Activated T-helper 1 cell treated with anti-CD3 and anti-CD28 coated beads, Interleukin-2, amount 50 U/mL, for 16 hours (primary cell): ENCODE measurements at places on chromosomes 12 and 14.
A peak's percentile ranks its signal among the peaks of the same experiment; 100 is the strongest.

- no peak for DNase-seq
These were observed 111.6 kb downstream of the HECTD4 start for GRCh38 chr12:112270673-112271072.

- no peak for DNase-seq
These were observed 155.7 kb upstream of the GSC start for GRCh38 chr14:94925416-94926173.

GRCh38 chr14:24312736-24313507, 1.6 kb downstream of the LTB4R start:
- DNase-seq = no peak

GRCh38 chr14:106518054-106518943, 991.9 kb downstream of the TMEM121 start:
- DNase-seq = peak; percentile 61

GRCh38 chr14:57462551-57462950, 31.1 kb downstream of the CCDC198 start:
- DNase-seq = no peak

- no peak for DNase-seq
These were observed 16.5 kb upstream of the OR10AD1 start for GRCh38 chr12:48219631-48220030.

- DNase-seq = no peak
These were observed 87.8 kb downstream of the DDX51 start for GRCh38 chr12:132056320-132056719.

DNA sequence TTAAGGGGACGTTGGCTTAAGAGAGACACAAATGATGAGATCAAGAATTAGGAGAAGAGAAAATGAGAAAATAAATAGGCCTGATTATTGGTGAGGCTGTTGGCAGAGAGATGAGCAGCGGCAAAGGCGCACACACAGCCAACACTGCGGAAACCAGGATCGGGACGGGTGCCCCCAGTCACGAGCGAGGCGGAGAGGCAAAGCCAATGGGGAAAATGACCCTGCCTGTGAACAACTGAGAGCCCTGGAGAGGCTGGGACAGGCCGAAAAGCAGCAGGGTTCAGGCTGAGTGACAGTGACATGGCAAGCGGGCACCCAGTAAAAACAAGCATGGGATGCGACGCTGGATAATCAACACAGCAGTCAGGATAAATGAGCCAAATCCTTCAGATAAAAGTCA, 21.0 kb downstream of the SLC15A4 start:
- no peak for DNase-seq

- no peak for DNase-seq
These were observed 18.5 kb upstream of the PCNX1 start for GRCh38 chr14:70888681-70889175.

- DNase-seq = no peak
These were observed 6.6 kb downstream of the TCL1A start for GRCh38 chr14:95707327-95707726.

- DNase-seq = no peak
These were observed 133.6 kb upstream of the NOS1 start for GRCh38 chr12:117494833-117495655.

GRCh38 chr12:105032703-105033357, 46.7 kb downstream of the NOPCHAP1 start:
- no peak for DNase-seq

- no peak for DNase-seq
These were observed 3.9 kb upstream of the MEG3 start for GRCh38 chr14:100822013-100822412.

DNA sequence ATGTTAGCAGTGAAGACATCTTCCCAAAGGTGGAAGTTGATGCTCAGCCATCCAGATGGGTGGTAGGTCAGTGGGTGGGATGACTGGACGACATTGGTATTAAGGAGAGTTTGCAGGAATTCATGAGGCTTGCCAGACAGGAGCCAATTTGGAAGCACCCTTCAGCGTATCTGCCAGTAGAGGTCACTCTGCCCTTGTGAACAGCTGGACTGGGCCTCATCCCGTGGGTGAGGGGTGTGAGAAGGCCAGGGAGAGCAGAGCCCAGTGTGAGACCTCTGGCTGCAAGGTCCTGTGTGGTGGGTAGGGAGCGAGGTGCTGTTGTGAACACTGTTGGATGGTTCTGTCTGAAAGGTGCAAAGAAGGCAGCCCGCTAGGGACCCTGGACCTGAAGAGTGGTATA, 37.7 kb downstream of the SLC5A8 start:
- no peak for DNase-seq

GRCh38 chr14:74829251-74829650, 46.7 kb downstream of the PROX2 start:
- no peak for DNase-seq

DNA sequence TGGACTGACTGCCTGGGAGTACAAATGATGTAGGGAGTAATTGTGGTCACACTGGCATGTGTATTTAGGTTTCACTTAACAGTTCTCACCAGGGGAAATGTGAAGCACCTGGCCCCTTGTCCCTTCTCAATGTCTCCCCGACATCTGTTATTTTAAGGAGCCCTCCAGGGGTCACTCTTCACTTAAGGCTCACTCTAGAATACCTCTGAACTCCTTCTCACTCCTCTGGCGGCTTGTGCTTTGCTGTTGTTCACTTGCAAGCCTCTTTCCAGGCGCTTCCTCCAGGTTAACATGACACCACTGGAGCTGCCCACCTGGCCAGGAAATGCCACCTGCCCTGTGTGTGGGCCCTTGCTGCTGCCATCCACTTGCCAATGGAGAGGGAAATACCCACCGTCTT, 56.5 kb upstream of the GZMB start:
- DNase-seq = no peak

DNA sequence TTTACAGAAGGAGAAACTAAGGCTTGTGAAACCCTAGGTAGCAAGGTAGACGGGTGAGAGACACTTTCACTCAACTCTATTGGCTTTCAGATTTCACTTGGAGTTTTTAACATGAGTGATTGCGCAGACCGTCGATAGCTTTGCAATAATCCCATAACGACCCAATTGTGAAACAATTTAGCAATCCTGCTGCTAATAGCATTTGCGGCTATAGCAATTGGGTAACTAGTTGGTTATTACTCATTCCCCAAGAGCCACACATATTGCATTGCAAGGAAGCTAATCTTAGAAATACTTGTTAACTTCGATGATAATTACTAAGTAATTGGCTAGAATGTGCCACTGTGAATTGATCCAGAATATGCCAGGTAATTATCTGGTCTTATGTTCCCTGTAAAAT, 159.9 kb upstream of the NOS1 start:
- no peak for DNase-seq

GRCh38 chr12:102970780-102971179, 13.3 kb downstream of the ASCL1 start:
- no peak for DNase-seq

GRCh38 chr12:123141615-123142517, 9.0 kb downstream of the PITPNM2 start:
- no peak for DNase-seq

- no peak for DNase-seq
These were observed 38.5 kb downstream of the GNPTAB start for GRCh38 chr12:101792046-101792931.

GRCh38 chr14:76377735-76378074, 1.8 kb downstream of the ESRRB start:
- no peak for DNase-seq

GRCh38 chr12:64450711-64451486, 1.0 kb upstream of the TBK1 start:
- no peak for DNase-seq

DNA sequence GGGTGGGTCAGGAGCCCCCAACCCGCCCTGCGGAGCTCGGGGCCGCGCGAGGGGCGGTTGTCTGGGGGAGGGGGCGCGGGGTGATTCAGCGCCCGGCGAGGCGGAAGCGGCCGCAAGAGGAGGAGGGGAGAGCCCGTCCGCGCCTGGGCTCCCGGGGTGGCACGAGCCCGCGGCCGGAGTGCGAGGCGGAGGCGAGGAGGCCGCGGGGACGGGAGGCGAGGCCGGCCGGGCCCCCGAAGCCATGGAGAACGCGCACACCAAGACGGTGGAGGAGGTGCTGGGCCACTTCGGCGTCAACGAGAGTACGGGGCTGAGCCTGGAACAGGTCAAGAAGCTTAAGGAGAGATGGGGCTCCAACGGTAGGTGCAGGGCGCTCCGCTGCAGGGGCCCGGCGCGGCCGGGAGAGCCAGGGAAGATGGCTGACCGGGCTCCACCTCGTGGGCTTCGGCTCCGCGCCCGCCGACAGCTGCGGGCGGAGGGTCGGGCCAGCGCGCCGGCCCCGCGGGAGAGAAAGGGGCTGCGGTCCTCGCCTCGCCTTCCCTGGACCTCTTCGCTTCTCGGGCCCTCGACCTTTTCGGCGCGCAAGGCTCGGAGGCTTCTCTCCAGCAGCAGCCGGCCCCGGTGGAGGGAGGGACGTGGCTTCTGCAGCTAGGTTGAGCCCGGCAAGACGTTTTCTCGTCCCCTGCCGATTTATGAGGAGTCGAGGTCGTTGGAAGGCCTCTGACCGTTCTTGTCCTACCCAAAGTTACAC, 677 bp downstream of the ATP2A2 start:
- DNase-seq = peak; percentile 39

- no peak for DNase-seq
These were observed 34.5 kb upstream of the VRK1 start for GRCh38 chr14:96762650-96763049.

GRCh38 chr14:55536204-55536708, 43.8 kb upstream of the KTN1 start:
- DNase-seq = no peak

DNA sequence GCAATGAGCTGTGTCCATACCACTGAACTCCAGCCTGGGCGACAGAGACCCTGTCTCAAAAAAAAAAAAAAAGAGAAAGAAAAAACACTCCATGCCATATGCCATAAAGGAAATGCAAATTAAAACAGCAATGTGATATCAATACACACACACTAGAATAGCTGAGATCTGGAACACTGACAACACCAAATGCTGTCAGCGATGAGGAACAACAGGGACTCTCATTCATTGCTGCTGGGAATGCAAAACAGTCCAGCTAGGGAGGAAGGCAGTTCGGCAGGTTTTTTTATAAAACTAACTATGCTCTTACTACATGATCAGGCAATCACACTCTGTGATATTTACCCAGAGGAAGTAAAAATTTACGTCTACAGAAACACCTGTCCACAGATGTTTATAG, 3.4 kb upstream of the ABCB9 start:
- no peak for DNase-seq

DNA sequence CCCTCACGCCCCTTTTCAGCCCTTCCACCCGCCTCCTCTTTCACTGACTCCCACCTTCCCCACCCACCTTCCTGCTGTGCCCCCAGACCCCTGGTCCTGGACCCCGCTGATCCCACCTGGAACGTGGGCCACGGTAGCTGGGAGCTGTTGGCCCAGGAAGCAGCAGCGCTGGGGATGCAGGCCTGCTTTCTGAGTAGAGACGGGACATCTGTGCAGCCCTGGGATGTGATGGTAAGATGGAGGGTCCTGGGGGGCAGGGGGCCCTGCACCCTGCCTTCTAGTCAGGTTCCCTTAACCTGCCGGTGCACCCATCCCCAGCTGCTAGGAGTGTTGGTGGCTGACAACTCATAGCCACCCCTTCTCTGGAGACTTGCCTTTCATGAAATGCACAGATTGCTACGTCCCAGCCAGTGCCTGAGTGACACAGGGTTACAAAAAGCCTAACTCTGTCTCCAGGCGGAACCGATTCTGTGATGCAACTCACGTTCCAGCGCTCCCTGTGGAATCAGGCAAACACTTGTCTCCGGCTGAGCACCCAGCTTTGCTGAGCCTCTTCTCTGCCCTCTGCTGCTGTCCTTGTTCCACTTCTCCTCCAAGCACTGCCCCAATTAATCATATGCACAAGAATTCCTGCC, 15.0 kb upstream of the OAS2 start:
- no peak for DNase-seq

DNA sequence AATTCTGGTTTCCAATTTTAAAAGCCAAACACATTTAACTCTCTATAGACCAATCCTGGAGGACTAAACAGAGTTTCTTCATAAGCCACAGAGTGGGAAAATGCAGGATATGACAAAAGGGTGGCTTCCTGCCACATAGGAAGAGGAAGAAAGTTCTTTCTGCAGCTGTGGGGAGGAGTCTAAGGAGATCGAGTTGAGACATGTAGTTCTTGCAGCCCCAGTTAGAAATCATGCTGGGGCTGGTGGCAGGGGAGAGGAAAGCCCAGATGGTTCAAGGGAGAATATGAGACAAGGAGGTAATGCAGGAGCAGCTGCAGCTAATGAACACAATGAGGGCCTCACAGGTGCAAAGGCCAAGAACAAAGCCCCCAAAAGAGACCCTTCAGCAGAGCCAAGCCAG, 85.0 kb upstream of the ARID2 start:
- DNase-seq = no peak

DNA sequence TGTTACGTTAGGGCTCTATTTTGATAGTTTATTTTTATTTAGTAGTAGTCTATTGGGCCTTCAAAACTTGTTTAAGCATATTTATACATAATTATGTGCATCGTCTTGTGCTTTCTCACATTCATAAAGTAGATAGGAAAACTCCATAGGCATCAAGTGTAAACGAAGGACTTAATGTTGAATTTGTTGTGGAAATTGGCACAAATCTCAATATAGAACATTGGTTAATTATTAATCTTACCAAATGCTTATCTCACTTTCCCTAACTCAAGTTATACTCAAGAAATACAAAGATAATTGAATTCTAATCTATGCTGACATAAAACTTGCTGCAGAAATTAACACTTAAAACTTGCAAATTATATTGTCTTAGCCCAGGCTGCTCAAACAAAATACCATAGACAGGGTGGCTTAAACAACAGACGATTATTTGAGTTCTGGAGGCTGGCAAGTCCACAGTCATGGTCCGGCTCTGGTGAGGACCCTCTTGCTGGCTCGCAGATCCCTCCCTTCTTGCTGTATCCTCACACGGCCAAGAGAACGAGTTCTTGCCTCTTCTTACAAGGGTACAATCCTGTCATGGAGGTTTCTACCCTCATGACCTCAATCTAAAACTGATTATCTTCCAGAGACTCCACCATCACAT, 18.8 kb downstream of the STYX start:
- no peak for DNase-seq

GRCh38 chr12:72074065-72074464, 135.4 kb downstream of the TPH2 start:
- no peak for DNase-seq

GRCh38 chr12:54423816-54424150, 4.7 kb upstream of the ITGA5 start:
- DNase-seq = no peak

- no peak for DNase-seq
These were observed 34.0 kb downstream of the EGLN3 start for GRCh38 chr14:33916663-33917565.

DNA sequence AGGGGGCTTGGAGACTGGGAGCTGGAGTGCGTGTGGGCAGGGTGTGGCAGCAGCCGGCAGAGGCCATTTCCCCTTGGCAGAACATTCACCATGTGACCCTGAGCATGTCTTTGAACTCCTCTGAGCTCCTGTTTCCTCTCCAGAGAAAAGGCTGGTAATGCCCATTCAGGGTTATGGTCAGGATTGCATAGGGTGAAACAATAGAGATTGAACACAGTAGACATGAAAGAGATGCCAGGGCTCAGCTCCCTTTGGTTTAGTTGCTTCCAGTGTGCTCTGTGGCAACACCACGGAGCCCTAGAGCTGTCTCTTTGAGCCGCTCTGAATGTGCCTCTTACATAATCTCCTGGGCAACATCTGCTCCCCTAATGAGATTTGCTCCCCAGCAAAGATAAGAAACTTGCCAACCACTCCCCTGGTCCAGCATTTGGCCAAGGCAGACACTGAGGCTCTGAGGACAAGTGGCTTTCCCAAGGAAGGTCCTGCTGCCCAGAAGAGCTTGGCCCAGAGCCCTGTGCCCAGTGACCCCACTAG, 4.6 kb downstream of the IFI27 start:
- DNase-seq = no peak

- no peak for DNase-seq
These were observed 365.1 kb downstream of the ATP23 start for GRCh38 chr12:58306266-58307000.

- DNase-seq = no peak
These were observed 131.6 kb downstream of the SAMD4A start for GRCh38 chr14:54698501-54698900.
